ENCODE measurements at places on chromosomes 3 and 15. TPM values are rescaled to one million over a fixed set of nuclear protein-coding genes. Genes with fewer than 3 reads are reported as not detected.
A peak's percentile ranks its signal among the peaks of the same experiment; 100 is the strongest.

GRCh38 chr3:122024800-122025199 lies 2.8 kb upstream of the ILDR1 start:
- H3K4me1 ChIP-seq = peaks cover 7% of the 10 kb centered on the region
- H3K4me3 ChIP-seq = no peak overlapping the region
- no peak for DNase-seq
- H3K27me3 ChIP-seq = no peaks in the 10 kb centered on the region
- no peaks in the 10 kb centered on the region for H3K36me3 ChIP-seq

DNA sequence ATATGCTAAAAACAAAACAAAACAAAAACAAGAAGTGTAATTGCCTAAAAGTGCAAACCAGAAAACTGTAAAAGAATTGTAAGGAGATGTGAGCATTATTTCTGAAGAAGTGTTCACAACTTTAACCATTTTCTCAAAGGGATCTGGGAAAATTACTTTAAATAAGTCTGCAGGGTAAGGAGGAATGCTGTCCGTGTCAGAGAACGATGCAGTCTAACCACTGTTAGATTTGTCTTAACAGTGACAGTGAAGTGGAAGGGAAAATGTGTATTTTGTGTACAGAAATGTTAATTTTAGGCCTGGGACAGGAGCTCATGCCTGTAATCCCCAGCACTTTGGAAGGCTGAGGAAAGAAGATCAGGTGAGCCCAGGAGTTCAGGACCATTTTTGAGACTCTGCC lies 95.7 kb downstream of the DLG1 start:
- no peaks in the 10 kb centered on the region for H3K27me3 ChIP-seq
- H3K36me3 ChIP-seq = no peaks in the 10 kb centered on the region
- DNase-seq = no peak

- no peak for DNase-seq
- no peaks in the 10 kb centered on the region for H3K4me1 ChIP-seq
- H3K27ac ChIP-seq = no peak overlapping the region
- H3K4me3 ChIP-seq = no peak overlapping the region
Observed at GRCh38 chr3:144106970-144107369, 135.3 kb downstream of the DIPK2A start.

DNA sequence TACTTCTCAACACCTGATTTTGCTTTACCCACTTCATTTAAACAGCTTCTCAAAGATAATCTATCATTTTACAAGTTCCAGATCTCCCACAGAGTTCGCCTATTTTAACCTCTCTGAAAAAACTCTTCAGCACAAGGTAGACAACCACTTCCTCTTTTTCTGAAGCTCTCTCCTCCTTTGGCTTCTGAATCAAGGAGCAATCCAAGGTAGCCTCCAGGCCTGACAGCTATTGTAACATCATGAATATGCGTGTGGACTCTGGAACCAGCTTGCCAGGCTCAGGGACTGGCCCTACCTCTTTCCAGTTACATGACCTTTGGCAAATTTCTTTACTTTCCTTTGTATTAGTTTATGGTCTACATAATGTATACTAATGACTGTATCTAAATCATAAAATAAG lies 405.9 kb upstream of the ZNF385D start:
- H3K27ac ChIP-seq = no peak overlapping the region
- H3K36me3 ChIP-seq = no peaks in the 10 kb centered on the region
- H3K4me1 ChIP-seq = peaks cover 40% of the 10 kb centered on the region

GRCh38 chr3:55605443-55606236 lies 118.5 kb upstream of the WNT5A start:
- DNase-seq = no peak
- no peaks in the 10 kb centered on the region for H3K27me3 ChIP-seq
- H3K4me1 ChIP-seq = no peaks in the 10 kb centered on the region
- H3K27ac ChIP-seq = no peak overlapping the region

MKRN3 gene
- 1.8 TPM for total RNA-seq

SLC24A5 gene
- total RNA-seq = not detected

DNA sequence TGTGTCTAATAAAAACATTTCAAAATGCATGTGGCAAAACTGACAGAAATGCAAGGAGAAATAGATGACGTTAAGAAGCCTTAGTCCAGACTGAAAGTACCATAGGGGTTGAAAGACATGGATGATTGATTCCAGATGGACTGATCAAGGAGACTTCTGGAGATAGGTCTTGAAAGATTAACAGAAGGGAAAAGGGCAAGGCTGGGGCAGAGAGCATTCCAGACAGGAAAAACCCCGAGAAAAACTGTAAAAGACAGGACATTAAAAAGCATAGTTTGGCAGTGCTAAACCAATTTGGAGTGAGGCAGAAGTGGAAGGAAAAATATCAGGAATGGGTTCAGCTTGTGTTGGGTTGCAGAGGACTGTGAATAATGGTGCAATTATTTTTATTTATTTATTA lies 375.2 kb upstream of the SGO1 start:
- H3K4me1 ChIP-seq = no peaks in the 10 kb centered on the region
- H3K4me3 ChIP-seq = no peak overlapping the region
- H3K27me3 ChIP-seq = no peaks in the 10 kb centered on the region
- H3K36me3 ChIP-seq = no peaks in the 10 kb centered on the region

ALS2CL gene
- total RNA-seq = 30.1 TPM

A4GNT gene
- not detected for total RNA-seq

PLA2G4E gene
- total RNA-seq = not detected

DNA sequence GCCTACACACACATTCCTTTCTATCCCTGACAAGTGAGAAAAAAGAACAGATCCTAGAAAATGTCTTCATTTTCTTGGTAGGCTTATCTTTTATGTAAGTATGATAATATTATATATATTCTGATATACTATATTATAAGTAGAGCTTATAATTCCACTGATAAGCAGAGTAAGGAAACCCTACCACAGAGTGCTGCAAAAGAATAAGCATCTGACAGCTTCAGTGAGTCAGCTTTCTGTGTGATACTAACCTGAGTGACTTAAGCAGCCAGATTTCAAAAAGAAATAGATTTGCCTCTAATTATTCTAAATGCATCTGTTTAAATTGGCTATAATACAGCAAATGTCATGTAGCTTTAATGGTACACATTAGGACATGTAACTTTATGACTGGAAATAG lies 656.0 kb downstream of the MCTP2 start:
- no peaks in the 10 kb centered on the region for H3K4me1 ChIP-seq
- no peaks in the 10 kb centered on the region for H3K36me3 ChIP-seq
- H3K4me3 ChIP-seq = no peak overlapping the region

- H3K27me3 ChIP-seq = no peaks in the 10 kb centered on the region
- no peaks in the 10 kb centered on the region for H3K4me1 ChIP-seq
- H3K4me3 ChIP-seq = no peak overlapping the region
- no peak overlapping the region for H3K27ac ChIP-seq
- DNase-seq = peak; percentile 22
- 0 out of 2 replicates have a peak, but pooled peaks cover 1% of the 10 kb centered on the region for H3K36me3 ChIP-seq
Observed at GRCh38 chr3:170078620-170079281, 41.0 kb downstream of the GPR160 start.

- H3K36me3 ChIP-seq = peaks cover 65% of the 10 kb centered on the region
- no peak overlapping the region for H3K4me3 ChIP-seq
- no peaks in the 10 kb centered on the region for H3K27me3 ChIP-seq
- no peaks in the 10 kb centered on the region for H3K4me1 ChIP-seq
- no peak for DNase-seq
- H3K27ac ChIP-seq = no peak overlapping the region
Observed at GRCh38 chr3:58092521-58092920, 84.3 kb downstream of the FLNB start.

DNA sequence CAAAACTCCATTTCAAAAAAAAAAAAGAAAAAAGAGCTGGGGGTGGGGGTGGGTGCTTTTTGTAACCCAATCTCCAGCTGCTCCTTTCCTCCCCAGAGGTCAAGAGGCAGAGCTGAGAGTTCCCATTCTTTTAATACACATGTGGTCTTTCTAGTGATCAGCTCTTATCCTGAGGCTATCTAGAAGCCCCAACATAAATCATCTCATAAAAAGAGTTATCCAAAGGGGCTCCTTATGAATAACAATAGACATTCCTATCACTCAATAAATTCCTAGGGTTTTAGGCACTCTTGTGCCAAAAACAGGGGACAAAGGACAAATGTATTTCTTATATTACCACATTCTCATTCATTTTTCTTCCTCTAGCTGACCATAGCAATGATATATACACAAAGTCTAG lies 25.1 kb upstream of the GAP43 start:
- no peak overlapping the region for H3K4me3 ChIP-seq
- H3K36me3 ChIP-seq = no peaks in the 10 kb centered on the region
- no peaks in the 10 kb centered on the region for H3K4me1 ChIP-seq
- H3K27me3 ChIP-seq = peaks cover 9% of the 10 kb centered on the region

GRCh38 chr3:32316976-32317375 lies 74.7 kb upstream of the CMTM7 start:
- no peaks in the 10 kb centered on the region for H3K36me3 ChIP-seq
- no peak overlapping the region for H3K4me3 ChIP-seq
- H3K27me3 ChIP-seq = no peaks in the 10 kb centered on the region
- no peak for DNase-seq

- H3K4me1 ChIP-seq = no peaks in the 10 kb centered on the region
- DNase-seq = no peak
- no peaks in the 10 kb centered on the region for H3K36me3 ChIP-seq
- peak overlapping the region; percentile 7 for H3K4me3 ChIP-seq
- H3K27me3 ChIP-seq = no peaks in the 10 kb centered on the region
- H3K27ac ChIP-seq = no peak overlapping the region
Observed at GRCh38 chr3:6770397-6770690, 90.6 kb upstream of the GRM7 start.

ROPN1 gene
- total RNA-seq = not detected

CHRM5 gene
- 0.04 TPM for total RNA-seq

GRIP2 gene
- total RNA-seq = 0.36 TPM

CIDEC gene
- not detected for total RNA-seq

TLR9 gene
- not detected for total RNA-seq

GRCh38 chr3:37536840-37537239 lies 324.8 kb upstream of the CTDSPL start:
- peaks cover 92% of the 10 kb centered on the region for H3K27me3 ChIP-seq
- H3K27ac ChIP-seq = no peak overlapping the region
- no peaks in the 10 kb centered on the region for H3K4me1 ChIP-seq
- DNase-seq = no peak
- no peaks in the 10 kb centered on the region for H3K36me3 ChIP-seq

Data from PC-3 (cell line).